NT2/D1 (cell line): ENCODE measurements at places on chromosomes 5 and 9.

GRCh38 chr9:95816716-95817115 lies 58.8 kb upstream of the ERCC6L2 start:
- DNase-seq = no peak

DNA sequence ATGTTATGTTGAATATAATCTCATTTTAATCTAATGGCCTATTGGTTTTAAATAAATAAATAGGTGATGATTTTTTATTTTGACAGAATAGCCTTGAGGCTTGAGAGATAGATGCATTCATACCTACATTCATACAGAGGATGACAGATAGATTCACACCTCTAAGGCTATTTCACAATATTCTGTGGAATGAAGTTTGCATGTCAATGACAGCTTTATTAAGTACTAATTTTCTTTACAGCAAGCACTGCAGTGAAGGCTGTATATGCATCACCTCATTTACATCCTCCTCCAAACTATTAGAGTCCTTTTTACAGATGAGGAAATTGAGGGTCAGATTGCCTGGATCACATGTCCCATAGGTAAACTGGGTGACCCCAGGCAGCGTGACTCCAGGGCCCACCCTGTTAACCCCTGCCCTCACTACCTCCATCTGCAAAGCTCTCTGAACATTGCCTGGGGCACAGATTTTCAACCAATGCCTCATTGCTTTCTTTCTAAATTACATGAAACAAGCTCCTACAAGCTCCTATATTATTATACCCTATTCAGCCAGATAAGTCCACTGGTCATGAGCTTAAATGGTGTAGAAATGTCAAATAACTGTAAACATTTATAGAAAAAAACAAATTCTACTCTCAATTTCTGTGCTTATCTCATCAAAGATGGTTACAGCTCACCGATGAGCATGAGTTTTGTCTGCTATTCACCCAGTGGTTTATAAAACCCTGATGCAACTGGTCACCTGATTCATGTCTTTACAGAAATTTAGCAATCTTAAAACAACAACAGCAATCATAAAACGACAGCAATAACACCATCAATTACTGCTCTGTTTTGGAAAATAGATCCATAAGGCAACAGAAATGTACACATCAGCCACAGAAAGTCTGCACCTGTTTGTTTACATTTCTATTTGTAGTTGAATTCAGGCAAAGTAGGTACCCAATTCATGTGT lies 338.0 kb downstream of the NSG2 start:
- DNase-seq = no peak

DNA sequence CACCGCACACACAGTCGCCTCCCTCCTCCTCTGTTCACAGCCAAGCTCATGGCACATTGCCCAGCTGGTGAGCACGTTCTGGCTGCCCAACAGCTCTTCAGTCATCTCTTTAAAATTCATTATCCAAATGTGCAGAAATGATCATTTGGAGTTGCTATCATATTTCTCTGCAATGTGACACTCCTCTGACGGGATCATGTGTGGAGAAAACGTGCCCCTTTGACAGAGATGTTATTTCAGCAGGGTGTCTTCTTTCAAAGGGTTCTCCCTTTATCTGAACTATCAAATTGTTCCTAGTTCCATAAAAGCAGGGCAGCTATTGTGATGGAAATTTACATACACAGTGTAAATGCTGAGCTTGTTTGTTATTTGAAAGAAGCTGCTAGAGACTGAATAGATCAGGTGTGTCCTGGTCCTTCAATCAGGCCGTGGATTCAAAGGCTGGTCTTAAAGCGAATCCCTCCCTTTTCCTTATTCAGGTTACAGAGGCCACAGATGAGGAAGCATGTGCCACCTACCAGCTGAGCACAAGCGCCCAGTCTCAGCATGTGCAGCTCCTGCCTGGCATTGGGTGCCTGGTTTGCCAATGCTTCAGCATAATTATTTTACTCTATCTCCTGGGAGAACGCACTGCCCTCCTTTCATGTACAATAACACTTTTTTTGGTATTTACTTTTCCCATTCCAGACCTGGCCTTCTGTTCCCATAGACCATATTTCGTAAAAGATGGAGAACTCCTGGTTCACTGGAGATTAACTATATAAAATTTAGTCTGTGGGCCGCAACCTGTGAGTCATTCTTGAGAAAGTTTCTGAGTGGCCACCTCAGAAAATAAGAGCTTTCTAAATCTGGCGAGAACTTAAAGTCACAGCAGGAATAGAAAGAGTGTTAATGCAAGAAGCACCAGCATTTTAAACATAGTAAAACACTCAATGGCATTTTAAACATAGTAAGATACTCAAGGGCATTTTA lies 433.7 kb downstream of the ENC1 start:
- peak; percentile 3 for DNase-seq

GRCh38 chr9:123511326-123512277 lies 155.6 kb downstream of the CRB2 start:
- no peak for DNase-seq

DNA sequence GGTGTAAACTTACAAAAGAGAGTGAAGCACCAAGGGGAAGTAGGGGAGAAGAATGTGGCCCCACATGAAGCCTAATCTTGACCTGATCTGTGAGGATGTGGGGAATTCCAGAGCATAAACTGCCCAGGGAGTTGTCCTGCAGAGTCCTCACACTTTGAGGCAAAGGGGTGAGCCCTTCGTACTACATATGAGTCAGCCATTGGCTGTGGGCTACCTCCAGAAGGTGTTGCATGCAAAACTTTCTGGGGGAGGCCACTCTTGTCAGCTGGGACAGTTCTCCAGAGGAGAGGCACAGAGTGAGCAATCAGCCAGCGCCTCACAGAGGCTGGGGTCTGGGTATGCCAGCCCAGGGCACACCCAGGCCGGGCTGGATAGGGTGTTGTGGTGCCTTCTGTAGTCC lies 98.1 kb upstream of the NMUR2 start:
- DNase-seq = no peak

GRCh38 chr9:4147476-4148230 lies 152.2 kb downstream of the GLIS3 start:
- DNase-seq = no peak

GRCh38 chr9:131728961-131729360 lies 10.9 kb downstream of the RAPGEF1 start:
- no peak for DNase-seq

DNA sequence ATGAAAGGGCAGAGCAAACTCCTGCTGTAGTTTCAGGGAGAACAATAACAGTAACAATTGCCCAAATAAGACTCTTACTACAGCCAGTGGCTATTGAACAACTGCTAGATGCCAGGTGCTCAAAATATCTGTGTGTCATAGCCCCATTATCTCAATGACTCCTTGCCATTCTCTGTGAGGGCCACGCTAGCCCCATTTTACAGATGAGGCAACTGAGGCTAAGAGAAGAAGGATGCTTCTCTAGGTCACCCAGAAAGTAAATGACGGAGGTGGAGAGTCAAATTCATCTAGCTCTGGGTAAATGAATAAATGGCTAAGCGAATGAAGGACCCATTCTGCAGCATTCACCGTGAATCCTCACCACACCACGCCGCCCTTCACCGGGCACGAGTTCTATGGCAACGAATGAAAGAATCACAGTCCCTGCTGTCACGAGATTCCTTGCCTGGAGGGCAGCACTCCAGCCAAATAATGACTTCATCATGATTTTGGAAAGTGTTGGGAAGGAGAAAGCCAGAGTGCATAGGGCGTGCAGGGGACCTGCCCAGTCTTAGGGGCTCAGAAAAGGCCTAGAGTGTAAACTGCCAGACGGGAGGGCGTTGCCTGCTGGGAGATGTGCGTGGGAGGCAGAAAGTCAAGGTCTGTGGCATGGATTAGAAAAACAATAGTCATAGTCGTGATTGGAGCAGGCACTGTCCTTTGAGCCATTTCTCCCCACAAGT lies 147.2 kb downstream of the C9orf50 start:
- DNase-seq = no peak
